Stimulated activated CD4-positive, alpha-beta T cell treated with anti-CD3 and anti-CD28 coated beads, TNF-alpha, amount 100 ng/mL, for 48 hours (primary cell): ENCODE measurements at places on chromosomes 1 and 21.

- DNase-seq = no peak
Measured at GRCh38 chr1:245301162-245301580, 146.4 kb downstream of the KIF26B start.

DNA sequence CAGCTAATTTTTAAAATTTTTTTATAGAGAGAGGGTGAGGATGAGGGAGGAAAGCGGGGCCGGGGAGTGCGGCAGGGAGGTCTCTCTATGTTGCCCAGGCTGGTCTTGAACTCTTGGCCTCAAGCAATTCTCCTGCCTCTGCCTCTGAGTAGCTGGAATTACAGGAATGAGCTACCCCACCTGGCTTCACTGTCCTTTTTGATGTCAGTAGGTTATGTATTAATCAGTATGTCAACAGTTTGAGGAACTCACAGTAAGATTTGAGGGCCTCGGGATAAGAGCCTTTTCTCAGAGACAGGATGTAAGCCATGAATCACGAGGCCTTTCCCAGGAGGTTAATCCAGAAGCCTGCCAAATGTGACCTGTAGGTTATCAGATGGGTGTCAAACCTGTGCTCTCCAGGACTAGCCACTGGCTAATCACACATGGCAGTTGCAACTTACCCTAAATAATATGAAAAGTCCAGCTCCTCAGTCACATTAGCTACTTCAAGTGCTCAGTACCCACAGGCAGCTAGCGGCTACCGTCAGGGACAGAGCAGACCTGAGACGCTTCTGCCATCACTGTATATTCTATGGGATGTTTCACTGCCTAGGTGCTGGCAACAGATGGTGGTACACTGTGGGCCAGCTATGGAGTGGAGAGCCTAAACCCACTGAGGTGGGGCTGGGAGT lies 33.1 kb downstream of the TRIM67 start:
- no peak for DNase-seq

- no peak for DNase-seq
Measured at GRCh38 chr1:75630004-75630594, 19.2 kb upstream of the SLC44A5 start.

DNA sequence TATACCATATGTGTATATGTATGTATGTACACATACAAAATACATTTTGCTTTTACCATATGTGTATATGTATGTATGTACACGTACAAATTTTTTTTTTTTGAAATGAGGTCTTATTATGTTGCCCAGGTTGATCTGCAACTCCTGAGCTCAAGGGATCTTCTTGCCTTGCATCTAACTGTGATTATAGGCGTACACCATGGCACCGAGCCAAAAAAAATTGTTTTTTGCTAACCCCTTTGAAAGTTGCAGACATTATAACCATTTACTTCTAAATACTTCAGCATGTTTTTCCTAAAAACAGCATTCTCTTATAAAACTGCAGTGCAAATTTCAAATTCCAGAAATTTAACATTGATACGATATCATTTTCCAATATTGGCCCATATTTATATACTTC lies 147.0 kb downstream of the POU2F1 start:
- DNase-seq = no peak

DNA sequence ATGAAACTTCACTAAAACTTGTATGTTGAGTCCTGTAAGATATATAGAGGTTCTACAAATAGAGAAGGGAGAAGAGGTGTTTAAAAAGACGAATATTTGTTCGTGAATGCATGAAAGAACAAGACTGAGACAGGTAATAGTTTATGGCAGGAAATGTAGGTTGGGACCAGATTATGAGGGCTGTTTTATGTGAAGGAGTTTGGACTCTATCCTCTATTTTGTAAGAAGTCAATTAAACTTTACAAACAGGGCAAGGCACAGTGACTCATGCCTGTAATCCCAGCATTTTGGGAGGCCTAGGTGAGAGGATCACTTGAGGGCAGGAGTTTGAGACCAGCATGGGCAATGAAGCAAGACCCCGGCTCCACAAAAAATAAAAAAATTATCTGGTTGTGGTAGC lies 5.7 kb downstream of the SLC35A3 start:
- no peak for DNase-seq

DNA sequence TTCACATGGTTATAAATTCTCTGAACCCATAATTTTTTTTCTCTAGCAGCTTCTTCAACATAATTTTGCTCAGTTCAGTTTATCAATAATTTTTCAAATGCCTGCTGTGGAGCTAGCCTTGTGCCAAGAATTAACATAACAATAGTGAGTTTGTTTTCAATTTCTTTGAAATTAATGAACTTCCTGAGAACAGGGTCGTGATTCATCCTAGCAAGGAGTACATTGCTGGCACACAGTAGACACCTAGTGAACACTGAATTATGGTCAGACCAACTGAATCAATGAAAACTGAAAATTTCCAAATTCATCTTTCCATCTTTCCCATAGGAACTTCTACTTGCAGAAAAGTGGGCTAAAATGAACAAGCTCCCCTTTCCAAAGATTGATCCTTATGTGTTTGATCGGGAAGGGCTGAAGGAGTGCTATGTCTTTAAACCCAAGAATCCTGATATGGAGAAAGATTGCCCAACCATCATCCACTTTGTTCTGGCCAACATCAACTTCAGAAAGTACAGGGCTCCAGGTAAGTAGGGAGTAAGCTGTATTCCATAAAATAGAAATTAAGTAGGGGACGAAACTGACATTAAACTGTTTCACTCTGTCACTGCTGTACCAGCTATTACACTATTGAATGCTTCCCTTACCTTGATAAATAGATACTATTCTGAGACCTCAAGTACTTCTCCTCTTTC lies 148.7 kb downstream of the PLA2G4A start:
- no peak for DNase-seq

DNA sequence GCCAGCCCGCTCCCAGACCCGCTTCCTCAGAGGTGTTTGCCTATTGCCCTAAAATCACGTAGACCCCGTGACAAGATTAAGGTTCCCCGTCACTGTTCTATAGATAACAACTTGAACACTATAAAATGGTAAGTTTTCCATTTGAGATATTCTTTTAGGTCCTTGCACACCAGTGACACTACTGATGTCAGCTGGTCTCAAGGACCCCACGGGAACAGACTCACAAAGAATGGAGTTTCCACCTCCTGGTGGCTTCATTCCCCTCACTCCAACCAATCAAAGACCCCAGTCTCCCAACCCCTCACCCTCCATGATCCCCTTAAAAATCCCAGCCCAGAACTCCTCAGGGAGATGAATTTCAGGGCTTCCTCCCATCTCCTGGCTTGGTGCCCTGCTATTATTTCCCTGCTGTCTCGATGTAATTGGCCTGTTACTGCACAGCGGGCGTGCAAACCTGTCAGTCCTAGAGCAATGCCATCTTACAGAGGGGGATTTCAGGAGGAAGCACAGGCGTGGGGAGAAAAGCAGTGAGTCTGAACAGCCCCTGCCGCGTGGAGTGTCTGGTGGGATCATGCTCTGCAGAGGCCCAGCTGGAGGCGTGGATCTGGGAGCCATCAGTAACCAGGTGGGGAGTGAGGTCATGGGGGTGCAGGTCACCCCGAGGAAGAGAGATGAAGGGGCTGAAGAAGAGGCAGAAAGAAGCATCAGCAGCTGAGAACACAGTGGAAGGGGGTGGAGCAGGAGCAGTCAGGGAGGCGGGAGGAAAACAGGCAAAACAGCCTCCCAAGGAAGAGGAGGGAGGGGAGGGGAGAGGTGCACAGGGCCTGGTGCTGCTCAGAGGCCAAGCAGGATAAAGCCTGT lies 35.1 kb upstream of the LBR start:
- no peak for DNase-seq

GRCh38 chr1:178973652-178974101 lies 52.0 kb upstream of the FAM20B start:
- no peak for DNase-seq

DNA sequence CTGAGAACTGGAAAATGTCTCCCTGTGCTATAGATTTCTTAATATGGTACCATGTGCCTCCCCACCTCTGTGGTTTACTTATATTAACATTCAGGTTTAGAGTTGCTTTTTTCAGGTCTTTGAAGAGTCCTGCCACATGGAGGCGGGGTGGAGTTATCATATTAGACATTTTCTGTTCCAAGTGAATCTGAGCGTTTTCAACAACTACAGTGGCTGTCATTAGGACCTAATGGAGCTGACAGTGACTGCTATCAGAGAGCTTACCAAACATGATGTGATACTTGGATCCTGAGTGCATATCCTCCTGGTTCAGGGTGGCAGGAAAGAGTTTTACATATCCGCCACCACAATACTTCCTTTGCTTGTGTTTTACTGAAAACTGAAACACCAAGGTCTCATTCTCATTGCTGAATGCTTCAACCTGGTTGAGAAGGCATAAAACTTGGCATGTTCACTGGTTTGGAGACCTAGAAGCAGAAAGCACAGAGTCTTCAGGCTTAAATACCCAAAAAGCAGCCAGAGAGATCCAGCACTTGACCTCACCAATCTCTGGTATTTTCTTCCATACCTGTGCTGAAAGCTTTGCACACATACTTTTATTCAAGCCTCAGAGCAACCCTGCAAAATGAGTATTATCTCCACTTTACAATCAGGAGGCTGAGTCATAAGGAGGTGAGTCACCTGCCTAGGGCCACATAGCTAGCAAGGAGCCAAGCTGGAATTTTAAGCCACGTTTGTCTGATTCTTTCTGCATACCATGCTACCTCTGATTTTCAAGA lies 47.4 kb upstream of the OSBPL9 start:
- DNase-seq = no peak

GRCh38 chr1:224067621-224068457 lies 46.1 kb upstream of the FBXO28 start:
- no peak for DNase-seq

- DNase-seq = no peak
Measured at GRCh38 chr1:26959722-26960624, at the start of gene KDF1. KDF1 (minus strand) TSS chr1:26960468; CDS start chr1:26952380, 8,088 bp downstream.

DNA sequence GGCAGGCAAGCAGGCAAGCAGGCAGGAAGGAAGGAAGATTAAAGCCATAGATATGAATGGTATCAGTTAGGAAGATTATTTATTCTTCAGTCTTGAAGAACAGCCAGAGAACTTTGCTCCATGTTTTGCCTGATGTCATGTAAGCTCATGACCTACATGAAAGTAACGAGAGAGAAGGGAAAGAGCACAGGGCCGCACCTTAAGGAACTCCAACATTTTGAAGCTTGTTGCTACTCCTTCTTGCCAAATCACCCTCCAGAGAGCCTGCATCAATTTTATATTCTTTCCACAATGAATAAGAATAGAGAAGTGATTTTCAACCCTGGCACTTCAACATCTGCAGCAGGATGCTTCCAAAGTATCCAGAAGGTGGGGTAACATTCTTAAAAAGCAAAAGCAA lies 78.0 kb upstream of the EFHD2 start:
- no peak for DNase-seq

- DNase-seq = no peak
Measured at GRCh38 chr1:87204441-87204840, 124.2 kb upstream of the LMO4 start.

DNA sequence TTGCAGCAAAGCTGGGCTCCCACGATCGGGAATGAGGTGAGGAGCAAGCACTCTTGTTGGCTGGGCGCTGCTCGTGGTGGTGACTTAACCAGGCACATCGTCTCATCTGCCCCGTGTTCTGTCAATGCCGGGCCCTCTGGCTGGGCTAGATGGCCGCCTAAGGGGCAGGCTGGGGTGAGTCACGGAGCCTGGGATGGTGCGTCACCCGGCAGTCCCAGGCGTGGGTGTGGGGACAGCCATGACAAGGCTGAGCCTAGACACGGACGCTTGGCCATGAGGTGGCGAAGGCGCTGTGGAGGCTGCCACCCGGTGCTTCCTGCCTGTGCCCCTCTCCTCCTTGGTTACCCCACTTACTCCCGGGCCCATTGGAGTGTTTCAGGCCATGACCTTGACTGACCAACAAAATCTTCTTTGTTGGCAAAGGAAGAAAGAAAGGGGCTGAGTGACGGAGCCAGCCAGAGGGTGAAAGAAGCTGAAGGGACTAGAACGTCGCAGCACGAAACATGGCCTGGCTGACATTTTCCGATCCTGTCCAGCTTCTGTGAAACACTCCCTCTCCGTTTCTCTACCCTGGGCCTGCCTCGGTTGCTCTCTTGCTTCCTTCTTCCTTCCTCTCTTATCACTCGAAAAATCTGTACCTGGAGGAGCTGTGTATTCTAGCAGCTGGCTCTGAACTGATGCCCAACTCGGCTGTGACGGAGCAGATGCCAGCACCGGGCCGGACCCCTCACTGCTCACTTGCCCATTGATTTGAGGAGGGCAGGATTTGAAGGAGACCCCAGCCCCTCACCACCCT lies 596 bp downstream of the CD247 start:
- peak; percentile 84 for DNase-seq
